Activated CD8-positive, alpha-beta memory T cell treated with anti-CD3 and anti-CD28 coated beads for 1 hour (primary cell): ENCODE measurements at places on chromosomes 1 and 21.

DNA sequence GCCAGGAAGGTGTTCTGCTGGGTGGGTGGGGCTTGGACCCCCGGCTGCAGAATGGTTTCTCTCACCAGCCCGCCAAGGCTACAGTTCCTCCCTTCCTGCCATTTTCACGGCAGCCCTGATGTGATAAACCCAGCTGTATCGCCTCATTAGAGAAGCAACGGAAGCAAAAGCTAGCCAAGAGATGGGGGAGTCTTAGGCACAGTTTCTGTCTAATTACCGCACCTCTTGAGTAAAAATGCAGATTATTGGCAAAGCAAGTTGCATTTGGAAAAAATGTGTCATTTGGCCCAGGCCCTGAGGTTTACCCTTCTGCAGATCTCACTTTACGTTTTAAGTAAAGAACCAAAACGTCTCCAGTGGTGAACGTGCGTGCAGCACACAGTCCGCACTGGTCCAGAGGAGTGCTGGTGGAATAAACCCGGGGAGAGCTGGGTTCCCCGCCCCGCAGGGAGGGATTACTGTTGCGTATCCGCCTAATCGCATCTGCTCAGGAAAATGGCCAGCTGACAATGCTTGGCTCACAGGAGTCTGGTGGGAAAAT lies 109.9 kb downstream of the GALNT2 start:
- no peak for DNase-seq

DNA sequence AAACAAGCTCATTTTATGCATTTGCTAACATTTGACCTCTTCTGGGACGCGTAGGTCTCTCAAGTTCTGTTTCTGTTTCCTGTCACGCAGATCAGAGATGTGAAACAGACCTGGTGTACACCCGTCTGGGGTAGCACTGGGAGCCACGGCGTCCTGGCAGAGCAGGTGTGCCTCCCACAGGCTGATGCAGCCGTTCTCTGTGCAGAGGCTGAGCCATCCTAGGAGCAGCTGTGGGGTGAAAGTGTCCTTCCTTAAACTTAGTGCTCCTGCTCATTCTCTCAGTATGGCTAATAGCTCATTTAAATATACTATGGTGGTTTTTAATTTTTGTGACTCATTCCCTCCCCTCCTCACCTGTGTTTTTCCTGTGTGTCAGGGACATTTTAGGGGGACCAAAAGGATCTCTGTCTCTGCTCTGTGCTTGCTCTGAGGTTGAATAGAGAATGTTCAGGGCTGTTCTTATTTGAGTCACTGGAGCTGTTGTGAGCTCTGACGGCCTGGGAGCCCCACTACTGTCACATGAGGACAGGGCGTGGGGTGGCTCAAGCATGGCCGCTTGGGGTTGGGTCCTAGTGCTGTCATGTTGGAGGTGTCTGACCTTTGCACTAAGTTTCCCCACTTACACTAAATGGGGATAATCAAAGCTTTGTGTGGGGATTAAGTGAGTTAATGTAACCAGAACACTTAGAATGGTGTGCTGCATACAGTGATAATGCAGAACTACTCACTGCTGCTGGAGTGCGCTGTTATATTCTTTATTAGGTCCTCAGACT lies 43.0 kb downstream of the GALNT2 start:
- peak; percentile 8 for DNase-seq

DNA sequence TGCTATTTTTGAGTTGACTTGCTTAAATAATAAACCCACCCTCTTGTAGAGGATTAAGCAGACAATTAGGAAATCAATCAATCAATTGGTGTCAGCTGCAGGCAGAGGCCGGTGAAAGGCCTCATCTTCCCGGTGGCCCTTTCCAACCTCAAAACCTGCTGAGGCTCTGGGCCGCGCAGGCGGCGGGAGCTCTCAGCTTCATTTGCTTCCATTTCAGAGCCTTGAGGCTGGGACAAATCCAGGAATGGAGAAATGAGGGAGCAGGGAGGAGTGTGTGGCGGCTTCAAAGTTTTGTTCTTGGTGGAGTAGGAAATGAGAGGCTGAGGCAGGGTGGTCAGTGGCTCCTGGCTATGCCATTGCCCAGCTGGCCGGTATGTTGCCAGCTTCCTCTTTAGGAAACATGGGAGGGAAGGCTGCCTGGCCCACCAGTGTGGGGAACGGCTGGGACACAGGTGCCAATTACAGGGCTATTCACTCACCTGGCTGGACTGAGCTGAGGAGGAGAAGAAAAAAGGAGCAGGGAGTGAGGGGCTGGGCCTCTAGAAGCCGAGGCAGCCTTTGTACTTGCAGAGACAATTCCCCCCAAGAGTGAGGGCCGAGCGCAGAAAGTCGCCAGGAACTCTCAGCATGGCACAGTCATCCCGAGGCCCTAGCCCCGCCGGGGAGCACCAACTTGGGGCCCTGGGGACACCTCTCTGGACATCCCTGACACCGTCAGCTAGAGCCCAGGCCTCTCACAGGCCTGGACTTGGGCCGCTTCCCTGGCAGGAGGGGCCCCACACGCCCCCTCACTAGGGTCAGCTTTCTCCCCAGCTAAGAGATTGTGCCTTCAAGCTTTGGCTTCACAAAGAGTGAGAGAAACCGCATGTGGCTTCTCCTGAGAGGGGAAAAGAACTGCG lies 4.4 kb downstream of the POU3F1 start:
- no peak for DNase-seq

DNA sequence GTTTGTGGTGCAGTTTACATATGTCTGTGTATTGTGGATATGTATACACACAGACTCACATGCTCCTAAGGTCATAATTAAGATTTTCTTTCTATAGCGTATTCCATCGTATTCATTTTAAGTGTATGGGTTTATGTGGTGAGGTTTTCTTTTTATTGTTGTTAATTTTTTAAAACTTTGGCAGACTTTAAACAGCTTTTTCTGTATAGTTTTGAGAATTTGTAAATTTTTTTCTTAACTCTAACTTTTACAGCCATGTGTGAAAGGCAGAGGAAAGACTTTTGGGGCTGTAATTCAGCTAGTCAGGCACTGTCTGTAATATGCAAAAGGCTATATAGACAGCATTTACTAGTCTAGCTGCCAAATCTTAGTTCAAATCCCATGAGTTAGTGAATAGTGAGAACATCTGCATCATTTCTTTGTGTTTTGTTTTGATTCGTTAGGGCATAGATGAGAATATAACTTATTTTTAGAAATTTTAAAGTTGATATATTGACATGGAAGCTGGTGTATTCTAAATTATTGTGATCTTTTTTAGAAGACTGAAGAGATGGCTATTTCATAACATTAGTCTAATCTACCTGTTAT lies 2.3 kb downstream of the MAGI3 start:
- DNase-seq = no peak

GRCh38 chr1:212256369-212256768 lies 28.8 kb upstream of the PPP2R5A start:
- DNase-seq = no peak

- no peak for DNase-seq
These were observed at the start of gene FNDC5 for GRCh38 chr1:32870615-32871363. FNDC5 (minus strand) TSS chr1:32870912.

DNA sequence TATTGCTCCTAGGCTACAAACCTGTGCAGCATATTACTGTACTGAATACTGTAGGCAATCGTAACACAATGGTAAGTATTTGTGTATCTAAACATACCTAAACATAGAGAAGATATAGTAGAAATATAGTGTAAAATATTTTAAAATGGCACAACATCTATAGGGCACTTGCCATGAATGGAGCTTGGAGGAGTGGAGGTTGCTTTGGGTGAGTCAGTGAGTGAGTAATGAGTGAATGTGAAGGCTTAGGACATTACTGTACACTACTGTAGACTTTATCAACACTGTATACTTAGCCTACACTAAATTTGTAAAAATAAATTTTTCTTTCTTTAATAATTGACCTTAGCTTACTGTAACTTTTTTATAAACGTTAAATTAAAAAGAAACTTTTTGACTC lies 7.9 kb downstream of the LEFTY2 start:
- DNase-seq = no peak
